ENCODE measurements at places on chromosomes 7 and 10.

- no peak for DNase-seq
Measured at GRCh38 chr7:132251327-132251659, 325.0 kb downstream of the PLXNA4 start.

GRCh38 chr7:101869901-101870290, 52.5 kb downstream of the CUX1 start:
- no peak for DNase-seq

GRCh38 chr7:90320801-90321494, at the start of gene FAM237B:
Gene FAM237B (minus strand): TSS chr7:90321304. CDS start chr7:90319748, 1,556 bp downstream.
- DNase-seq = no peak

- DNase-seq = no peak
Measured at GRCh38 chr7:134546955-134547354, 2.0 kb upstream of the AKR1B15 start.

- DNase-seq = no peak
Measured at GRCh38 chr7:44102846-44103565, 1.1 kb upstream of the AEBP1 start.

DNA sequence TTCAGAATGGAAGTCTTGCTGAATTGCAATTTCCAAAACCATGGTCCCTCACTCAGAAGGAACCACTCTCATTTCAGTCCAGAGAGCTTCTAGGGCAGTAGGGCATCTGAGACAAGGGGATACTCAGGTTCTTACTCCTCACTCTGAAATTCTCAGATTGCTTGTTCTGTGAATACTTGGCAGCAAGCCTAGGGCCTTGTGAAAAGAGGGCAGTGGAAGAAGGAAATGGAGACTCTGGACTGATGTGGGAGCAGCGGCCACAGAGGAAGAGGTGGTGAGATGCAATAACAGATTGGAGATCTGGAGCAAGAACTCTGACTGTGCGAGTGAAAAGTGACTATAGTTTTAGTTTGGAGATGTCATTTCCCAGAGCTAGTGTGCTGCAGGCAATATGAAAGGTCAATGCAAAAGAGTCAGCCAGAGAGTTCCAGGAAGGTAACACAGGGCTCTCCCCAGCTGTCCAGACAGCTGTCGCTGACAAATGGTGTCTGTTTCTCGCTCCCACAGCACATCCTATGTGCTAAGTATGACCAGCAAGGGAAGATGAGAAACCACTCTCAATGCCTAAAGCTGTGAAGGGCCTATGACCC, 291.6 kb upstream of the KIAA1217 start:
- no peak for DNase-seq

DNA sequence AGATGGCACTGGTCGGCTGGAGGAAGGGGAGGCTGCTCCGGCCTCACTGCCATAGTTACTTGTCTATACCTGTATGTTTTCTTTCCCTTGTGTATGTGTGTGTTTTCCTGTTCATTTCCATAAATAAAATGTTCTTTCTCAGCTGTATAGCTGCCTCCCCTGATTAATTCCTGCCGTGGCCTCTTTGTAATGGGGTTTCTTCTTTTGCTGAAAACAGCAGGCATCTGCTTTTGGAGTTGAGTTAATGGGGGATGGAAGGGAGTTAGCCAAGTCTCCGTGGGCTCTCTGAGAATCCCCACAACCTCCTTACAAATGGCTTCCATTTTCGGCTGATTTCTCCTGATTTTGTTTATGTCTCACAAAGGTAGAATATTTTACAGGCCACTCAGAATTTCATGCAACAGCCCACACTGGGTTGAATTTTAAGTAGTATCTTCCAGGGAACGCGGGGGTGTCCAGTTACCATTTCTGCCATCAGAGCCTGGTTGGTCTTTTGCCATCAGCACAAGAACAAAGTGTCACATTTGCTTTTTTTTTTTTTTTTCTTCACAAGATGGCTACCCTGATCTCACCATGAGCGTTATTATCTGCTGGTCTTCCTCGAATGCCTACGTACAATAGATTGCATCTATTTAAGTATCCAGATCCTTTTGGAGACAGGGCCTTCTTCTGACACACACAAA, 88.1 kb upstream of the NRP1 start:
- no peak for DNase-seq

GRCh38 chr7:123003539-123004126, 8.1 kb upstream of the TAS2R16 start:
- no peak for DNase-seq

- no peak for DNase-seq
Measured at GRCh38 chr10:57247271-57247670, 886.2 kb upstream of the ZWINT start.

All from suppressor macrophage treated with lipopolysaccharide for 1 hour (primary cell).